ENCODE measurements at places on chromosomes 11 and 22. TPM values are rescaled to one million over a fixed set of nuclear protein-coding genes. Genes with fewer than 3 reads are reported as not detected.

Gene IL10RA
- total RNA-seq = 0.60 TPM

Gene EMID1
- total RNA-seq = 0.35 TPM

- DNase-seq = peak; percentile 99
Observed at GRCh38 chr11:106399076-106399511, 321.6 kb downstream of the AASDHPPT start.

- DNase-seq = no peak
Observed at GRCh38 chr11:46917109-46917761, 1.1 kb downstream of the LRP4 start.

DNA sequence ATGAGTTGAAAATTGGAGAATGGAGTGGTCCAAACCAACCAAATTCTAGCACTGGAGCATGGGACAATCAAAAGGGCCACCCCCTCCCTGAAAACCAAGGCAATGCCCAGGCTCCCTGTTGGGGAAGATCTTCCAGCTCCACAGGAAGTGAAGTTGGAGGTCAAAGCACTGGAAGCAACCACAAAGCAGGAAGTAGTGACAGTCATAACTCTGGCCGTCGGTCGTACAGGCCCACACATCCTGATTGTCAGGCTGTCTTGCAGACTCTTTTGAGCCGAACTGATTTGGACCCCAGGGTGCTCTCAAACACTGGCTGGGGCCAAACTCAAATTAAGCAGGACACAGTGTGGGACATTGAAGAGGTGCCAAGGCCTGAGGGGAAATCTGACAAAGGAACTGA is 80.5 kb upstream of the ADSL start:
- DNase-seq = no peak

- no peak for DNase-seq
Observed at GRCh38 chr11:6541356-6541755, 44.3 kb downstream of the DNHD1 start.

- peak; percentile 98 for DNase-seq
Observed at GRCh38 chr11:35363854-35364780, 55.2 kb downstream of the SLC1A2 start.

DNA sequence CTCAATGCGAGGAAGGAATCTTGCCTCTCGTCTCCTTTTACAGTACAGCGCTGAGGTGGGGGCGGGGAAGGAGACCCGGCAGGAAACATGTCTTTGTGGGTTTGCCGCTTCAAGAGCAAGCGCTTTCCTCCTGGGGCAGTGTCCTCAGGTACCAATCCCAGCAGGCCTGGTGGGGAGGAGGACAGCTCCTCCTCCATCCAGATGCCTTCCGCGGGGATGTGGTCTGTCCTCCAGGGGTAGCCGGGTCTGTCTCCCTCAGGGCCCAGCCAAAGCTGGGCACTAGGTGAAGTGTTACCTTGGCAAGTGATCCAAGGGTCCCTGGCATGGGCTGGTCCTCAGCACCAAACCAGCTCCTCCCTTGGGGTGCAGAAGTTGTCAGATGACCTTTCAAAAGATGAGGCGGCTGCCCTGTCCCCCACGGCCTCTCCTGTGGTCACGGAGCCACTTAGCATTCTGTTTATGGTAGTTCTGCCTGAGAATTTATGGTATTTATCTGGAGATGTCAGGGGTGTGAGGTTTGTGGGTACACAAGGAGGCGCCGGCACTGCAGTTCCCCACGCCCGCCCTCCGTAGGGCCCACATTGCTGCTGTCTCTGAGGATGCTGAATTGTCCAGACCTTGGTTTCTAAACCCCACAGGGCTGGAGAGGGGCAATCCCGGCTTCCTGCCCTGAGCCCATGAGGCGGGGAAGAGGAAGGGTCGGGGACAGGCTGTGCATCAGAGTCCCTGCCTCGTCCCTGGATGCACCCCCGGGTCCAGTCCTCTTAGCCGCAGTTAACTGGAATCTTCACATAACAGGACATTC is 93.5 kb upstream of the ANO1 start:
- DNase-seq = no peak

Data from renal cortical epithelial cell (primary cell).